ENCODE measurements at places on chromosomes 5 and 9.

- DNase-seq, result no peak
Observed at GRCh38 chr5:132473019-132473531, 17.5 kb downstream of the IRF1 start.

- no peak for DNase-seq
Observed at GRCh38 chr5:106522296-106522695, 1148.4 kb downstream of the EFNA5 start.

- no peak for DNase-seq
Observed at GRCh38 chr9:1200847-1201251, 150.7 kb downstream of the DMRT2 start.

DNA sequence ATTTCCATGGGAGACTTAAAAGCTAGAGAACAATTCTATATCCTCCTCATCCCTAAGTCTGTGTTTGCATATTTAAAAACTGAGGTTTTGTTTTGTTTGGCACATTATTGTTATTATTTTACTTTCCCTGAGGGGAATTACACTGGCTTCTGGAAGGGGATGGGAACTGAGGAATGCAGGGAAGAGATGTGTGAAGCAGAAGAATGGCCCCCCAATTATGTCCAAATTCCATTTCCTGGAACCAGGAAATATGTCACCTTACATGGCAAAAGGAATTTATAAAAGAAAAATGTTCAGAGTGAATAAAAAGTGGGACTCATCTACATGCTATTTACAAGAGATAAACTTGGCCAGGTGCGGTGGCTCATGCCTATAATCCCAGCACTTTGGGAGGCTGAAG lies 129.8 kb downstream of the MARCHF11 start:
- DNase-seq, result no peak

DNA sequence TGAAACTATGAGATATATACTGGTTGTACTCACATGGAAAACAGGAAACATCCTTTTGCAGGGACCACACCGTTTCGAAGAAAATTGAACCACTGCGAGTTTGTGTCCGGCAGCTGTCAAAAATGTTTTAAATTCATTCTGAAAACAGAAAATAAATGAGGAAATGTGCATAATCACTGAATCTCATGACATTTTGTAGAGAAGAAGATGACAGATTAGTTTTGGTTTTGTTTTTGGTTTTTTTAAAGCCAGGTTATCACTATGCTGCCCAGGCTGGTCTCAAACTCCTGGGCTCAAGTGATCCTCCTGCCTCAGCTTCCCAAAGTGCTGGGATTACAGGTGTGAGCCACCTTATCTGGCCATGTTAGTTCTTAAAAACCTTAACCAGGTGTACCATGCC lies 3.5 kb downstream of the TXNDC8 start:
- DNase-seq, result no peak

GRCh38 chr5:87433945-87434344 lies 21.2 kb upstream of the CCNH start:
- DNase-seq, result no peak

DNA sequence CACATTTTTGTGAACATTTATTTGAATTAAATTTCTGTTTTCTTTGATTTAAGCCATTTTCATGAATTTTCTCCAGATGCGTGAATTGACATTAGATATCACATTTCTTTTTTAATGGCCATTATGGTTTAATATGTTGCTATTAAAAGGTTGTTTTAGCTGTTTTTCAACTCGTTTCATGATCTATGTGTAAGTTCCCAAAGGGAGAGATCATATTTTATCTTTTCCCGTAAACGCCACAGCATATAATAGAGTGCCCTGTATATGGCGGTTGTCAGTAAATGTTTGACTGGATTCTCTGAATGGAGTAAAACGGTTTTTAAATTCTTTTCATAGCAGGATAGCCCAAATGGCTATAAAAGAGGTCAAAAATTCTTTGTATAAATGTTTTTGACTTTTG lies 35.8 kb downstream of the ZCCHC7 start:
- DNase-seq, result no peak

DNA sequence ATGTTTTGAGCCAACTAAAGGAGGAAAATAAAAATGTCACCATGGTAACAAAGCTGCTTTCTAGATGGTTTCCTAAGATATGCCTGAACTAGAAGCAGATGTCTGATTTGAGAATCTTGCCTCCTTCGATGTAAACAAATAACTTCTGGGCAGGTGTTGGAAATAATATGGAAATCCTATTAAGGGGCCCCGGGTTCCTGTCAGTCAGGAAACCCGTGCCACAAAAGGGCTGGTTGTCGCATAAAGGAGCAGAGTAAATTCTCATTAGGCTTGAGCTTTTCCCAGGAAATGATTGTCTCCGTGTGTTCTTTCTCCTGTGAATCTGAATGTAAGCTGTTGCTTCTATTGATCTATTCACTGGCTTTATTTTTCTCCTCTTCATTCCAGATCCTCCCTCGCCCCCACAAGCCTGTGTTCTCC lies 90.8 kb downstream of the TLE4 start:
- DNase-seq, result no peak

GRCh38 chr9:2962471-2963172 lies 118.7 kb upstream of the PUM3 start:
- no peak for DNase-seq

- no peak for DNase-seq
Observed at GRCh38 chr5:14830210-14831005, 41.2 kb downstream of the ANKH start.

GRCh38 chr5:71738662-71739361 lies 19.7 kb downstream of the CARTPT start:
- no peak for DNase-seq

- no peak for DNase-seq
Observed at GRCh38 chr5:178386336-178386931, 153.8 kb upstream of the PHYKPL start.

DNA sequence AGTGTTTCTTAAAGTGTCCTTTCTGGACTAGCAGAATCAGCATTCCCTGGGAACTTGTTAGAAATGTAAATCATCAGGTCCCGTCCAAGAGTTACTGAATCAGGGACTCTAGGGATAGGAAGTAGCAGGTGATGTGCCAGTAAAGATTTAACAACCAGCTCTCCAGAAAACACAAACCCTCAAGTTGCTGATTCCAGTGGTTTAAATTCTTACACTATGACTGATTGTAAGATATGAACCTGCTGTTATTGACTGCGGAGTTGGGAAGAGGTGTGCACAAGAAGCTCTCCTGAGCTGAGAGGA lies 39.1 kb upstream of the BASP1 start:
- no peak for DNase-seq

DNA sequence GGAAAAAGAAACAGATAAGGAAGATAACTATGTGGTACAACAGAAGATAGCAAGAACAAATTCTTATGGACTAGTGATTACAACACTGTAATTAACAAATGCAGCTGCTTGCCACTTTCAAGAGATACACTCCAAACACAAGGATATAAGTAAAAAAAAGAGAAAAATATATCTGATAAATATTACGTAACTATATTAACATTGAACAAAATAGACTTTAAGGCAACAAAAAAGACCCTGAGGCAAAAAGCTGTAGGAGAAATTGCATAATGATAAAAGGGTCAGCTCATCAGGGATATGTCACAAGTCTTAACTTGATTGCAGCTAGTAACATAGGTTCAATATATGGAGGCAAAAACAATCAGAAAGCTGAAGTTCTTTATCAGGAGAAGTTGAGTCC lies 51.3 kb upstream of the RNF130 start:
- DNase-seq, result no peak
